GM04504 (cell line): ENCODE measurements at places on chromosomes 1 and 21.

GRCh38 chr1:209890641-209891330 is 47.2 kb upstream of the SYT14 start:
- DNase-seq, result no peak

- DNase-seq, result no peak
Measured at GRCh38 chr1:229874136-229874535, 192.9 kb upstream of the GALNT2 start.

DNA sequence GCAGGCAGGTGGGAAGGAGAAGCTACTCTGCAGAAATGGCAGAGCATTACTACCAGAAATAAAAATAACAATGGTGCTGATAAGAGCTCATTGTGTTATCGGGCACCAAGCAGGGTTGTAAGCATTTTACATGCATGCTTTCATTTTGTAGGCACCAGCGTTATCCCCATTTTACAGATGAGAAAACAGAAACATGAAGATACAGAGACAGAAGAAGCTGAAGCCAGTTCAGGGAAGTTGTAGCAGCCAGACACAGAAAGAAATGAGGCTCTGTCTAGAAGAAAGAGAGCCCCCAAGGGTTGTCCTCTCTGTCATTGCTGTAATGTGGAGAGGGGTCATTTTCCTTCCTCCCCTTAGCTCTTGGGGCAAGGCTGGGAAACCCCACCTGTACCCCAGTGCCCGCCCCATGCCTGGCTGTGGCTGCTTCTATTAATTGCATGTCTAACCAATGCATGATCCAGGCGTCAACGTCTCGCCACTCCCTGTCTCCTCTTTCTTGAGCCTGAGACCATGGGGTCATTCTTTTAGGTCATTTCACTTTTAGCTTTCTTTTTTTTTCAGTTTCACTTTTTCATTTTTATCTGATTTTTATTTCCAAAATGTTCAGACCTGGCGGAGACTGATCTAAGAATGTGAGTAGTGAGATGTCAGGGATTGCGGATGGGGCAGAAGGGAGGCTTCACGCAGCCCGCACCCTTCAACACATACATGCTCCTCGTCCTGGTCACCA is 6.8 kb downstream of the OLIG1 start:
- no peak for DNase-seq

GRCh38 chr1:232327269-232327668 is 302.7 kb downstream of the SIPA1L2 start:
- no peak for DNase-seq

DNA sequence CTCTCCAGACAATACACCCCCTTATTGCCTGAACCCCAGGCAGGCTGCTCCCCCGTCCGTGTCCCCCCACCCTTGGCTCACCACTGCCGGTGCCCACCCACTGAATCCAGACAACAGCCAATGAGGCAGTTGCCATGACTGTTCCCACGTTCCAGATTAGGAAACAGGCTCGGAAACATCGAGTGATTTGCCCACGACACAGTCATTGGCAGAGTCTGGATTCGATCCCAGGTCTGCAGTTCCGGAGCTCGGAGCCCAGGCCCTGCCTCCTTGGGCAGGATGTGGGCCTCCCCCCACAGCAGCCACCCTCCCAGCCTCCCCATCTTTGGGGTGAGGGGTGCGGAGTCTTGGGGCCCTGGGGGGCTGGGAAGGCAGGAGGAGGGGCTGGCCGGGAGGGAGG is 20.3 kb upstream of the CLSTN1 start:
- DNase-seq, result no peak

- DNase-seq, result no peak
Measured at GRCh38 chr1:54199151-54199764, 572 bp downstream of the CYB5RL start.

DNA sequence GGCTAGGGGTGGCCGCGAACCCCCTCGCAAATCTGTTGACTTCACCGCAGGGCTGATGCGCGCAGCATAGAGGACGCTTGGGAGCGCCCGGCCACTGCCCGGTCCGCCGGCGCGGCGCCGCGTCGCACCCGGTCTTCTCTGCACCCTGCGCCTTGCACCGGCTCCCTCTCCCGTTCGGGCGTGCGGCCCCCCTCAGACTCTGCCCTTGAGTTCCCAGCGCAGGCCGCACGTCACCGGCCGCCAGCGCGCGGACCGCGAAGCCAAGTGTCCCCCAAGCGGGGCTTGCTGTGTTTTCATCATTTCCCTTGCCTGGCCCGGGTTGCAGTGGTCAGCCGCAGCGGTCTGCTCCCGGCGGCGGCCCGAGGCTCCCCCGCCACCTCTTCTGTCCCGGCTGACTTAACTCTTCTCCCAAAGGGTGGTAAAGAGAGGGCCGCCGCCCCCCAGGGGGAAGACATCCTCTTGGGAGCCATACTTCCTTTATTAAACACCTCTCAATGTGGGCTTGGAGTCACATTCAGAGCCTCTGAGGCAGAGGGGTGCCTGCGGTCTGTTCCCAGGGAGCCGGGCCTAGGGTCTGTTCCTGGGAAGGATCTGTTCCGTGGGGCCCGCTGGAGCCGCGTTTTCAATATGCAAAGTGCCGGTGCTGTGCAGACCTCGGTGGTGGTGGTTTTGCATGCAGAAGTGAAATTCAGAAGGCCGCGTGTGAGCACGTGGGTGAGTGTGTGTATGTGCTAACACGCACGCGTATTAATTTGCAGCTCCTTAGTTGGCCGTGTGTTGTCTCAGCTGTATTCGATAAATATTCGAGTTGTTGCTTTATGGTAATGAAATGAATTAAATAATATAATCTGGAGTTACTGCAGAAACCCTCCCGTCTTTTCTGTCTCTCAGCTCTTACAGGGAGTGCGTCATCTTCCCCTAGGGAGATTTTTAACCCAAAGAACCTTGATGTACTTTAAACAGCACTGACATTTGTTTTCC is 17.6 kb downstream of the PBX1 start:
- DNase-seq, result no peak

DNA sequence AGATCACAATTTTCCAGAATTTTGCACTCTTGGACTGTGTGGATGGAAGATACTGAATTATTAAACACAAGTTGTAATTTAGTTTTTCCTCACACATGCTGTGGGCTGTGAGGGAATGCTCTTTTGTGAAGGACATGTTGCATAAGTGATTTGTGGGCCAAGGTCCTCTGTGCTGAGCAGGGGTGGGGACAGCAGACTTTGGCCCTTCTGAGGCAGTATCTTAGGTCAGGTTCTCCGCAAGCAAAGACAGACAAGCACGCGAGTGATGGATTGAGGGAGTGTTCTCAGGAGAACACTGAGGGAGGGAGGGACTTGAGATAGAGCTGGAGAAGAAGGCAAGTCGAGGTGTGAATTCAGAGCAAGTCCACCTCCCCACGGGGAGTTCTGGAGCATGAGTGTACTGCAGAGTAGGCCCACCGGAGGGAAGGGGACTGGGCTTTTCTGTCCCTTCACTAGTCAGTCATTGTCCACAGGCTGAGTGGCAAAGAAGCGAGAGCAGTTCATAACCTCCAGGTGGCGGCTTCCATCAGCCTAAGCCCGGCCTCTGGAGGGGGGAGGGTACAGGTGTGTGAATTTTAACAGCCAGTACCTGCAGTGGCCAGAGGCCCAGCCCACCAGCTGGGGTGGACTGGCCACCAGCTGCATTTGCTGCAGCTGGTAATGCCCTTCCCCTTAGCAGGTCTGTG is 19.1 kb upstream of the CD101 start:
- no peak for DNase-seq

GRCh38 chr1:58596631-58597052 is 19.6 kb upstream of the TACSTD2 start:
- no peak for DNase-seq

DNA sequence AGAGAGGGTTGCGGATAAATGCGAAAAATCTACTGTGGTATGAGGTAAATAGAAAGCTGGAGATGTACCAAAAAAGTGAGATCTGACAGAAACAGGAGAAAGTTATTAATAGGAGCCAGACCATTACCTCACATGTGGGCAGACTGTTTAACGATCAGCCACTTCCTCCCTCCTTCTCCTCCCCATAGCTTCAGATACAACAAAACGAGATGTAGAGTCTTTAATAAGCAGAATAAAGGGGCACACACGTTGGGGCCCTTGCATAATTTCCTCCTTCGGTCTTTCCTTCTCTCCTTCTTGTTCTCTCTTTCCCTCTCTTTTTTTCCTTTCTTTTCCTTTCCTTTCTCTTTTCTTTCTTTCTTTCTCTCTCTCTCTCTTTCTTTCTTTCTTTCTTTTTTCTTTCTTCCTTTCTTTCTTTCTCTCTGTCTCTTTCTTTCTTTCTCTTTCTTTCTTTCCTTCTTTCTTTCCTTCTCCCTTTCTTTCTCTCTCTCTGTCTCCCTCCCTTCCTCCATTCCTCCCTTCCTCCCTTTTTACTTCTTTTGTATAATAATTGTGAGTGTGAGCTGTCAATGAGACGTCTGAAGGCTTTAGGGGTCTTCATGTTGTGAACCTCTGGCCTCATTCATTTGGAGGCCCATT is 242.1 kb downstream of the GRIK1 start:
- no peak for DNase-seq

DNA sequence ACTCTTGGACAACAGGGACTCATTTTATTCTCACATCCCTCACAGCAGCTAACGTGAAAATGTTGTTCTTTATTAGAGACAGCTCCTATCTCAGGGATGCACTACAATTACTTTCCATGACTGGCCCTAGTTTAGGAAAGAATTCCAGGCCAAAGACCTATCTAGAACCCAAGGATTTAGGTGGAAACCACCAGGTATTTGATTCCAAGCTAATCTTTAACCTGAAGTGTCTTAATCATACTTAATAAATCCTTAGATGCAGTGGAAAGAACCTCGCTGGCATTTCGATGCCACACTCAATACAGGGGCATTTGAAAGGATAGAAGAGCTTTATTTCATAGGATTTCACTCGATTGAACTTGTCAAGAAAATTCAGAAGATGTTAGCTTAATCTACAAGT is 218.3 kb downstream of the KIF26B start:
- no peak for DNase-seq

DNA sequence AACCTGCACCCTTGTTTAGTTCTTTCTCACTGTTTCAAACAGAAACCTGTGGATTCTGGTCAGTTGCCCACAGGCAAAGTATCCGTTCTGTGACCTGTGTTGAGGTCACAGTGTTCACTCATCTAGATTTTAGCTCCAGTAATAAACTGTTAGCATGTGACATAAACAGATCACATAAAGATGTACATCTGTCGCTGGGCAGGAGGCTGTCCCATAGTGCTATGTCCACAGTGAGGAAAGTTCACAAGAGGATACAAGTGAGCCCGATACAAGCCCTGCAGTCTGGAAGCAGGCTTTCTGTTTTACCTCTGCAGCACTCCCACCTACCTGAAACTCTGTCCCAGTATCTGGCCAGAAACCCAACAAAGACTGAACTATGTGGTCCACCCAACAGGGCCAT is 28.4 kb downstream of the LMX1A start:
- DNase-seq, result no peak

- no peak for DNase-seq
Measured at GRCh38 chr1:214943054-214943453, 139.5 kb upstream of the KCNK2 start.

- no peak for DNase-seq
Measured at GRCh38 chr1:247177755-247178154, 5.9 kb upstream of the ZNF124 start.

DNA sequence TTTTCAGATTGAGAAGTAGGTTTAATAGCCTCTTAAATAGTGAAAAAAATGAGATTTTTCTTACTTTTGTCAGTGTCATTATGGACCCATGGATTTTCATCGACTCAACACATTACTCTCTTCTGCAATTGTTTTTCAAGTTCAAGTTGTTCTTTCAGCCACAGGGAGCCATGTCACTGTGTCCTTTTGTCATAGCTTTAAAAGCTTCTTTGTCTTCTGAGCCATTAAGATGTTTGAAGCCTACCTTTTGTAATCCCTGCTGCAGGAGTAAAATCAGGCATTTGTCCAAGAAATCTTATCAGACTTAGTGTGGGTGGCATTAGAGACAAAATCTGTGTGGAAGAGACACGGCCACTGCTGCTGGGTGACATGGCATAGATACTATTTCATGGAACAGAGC is 92.8 kb upstream of the ZP4 start:
- no peak for DNase-seq

DNA sequence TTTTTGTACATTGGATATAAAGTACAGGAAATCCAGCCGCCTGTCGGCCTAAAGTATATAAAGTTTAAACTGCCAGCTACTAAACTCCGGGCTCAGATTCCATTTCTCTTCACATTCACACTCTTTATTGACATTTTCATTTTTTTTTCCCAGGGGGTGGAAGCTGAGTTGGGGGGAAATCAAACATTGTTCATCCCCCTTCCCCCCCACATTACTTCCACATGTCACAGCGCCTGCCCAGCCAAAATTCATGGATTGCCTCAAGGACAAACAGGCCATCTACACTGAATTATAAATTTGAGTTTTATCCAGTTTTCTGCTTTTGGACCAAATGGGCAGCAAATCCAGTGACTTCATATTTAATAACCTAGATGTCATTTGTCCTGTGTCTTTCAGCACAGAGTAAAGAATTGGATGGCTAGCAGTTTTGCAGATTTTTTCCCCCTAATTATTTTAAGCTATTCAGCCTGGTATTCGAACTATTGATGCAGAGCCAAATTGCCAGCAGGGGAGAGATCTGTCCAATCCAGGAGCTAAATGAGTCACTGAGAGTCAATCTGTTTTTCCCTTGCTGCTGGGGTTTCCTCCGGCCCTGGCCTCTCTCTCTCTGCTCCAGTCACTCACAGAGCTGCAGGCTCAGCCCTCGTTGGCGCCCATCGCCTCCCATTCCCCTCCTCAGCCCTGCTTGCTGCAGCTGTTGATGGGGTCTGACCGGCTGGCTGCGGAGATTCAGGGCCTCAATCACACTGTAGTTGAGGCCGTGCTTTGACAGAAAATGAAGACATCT is 98.0 kb downstream of the LMO4 start:
- peak; percentile 25 for DNase-seq

- no peak for DNase-seq
Measured at GRCh38 chr1:162631546-162632191, 595 bp upstream of the DDR2 start.

GRCh38 chr1:14441302-14441741 is 157.2 kb upstream of the KAZN start:
- DNase-seq, result peak; percentile 85

DNA sequence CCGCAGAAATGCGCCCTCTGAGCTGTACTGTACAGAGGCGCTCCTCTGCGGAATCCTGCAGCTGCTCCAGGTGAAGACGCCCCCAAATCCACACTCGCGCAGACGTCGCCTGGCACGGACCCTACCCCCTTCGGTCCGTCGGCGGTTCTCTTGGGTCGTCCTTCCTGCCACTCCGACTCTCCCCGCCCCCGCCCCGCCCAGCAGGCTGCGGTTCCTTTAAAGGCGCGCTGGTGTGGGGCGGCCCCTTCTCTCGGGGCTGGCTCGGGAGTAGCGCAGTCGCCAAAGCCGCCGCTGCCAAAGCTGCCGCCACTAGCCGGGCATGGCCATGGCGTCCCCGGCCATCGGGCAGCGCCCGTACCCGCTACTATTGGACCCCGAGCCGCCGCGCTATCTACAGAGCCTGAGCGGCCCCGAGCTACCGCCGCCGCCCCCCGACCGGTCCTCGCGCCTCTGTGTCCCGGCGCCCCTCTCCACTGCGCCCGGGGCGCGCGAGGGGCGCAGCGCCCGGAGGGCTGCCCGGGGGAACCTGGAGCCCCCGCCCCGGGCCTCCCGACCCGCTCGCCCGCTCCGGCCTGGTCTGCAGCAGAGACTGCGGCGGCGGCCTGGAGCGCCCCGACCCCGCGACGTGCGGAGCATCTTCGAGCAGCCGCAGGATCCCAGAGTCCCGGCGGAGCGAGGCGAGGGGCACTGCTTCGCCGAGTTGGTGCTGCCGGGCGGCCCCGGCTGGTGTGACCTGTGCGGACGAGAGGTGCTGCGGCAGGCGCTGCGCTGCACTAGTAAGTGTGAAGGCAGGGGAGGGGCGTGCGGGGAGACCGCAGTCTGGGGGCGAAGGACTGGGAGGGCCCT is at the start of gene RASSF5:
TSS of gene RASSF5 (plus strand) at position 248 of the 846 bp plus-strand sequence. CDS start at position 320, 72 bp downstream.
- DNase-seq, result no peak

- no peak for DNase-seq
Measured at GRCh38 chr1:152186556-152187285, 27.7 kb upstream of the RPTN start.

- DNase-seq, result no peak
Measured at GRCh38 chr1:119537966-119538365, 31.0 kb downstream of the HSD3B1 start.
